ENCODE measurements at places on chromosomes 6 and 20.

- DNase-seq = no peak
These were observed 431.4 kb upstream of the RUNX2 start for GRCh38 chr6:44896701-44897100.

GRCh38 chr6:129453073-129453472, 256.9 kb downstream of the ARHGAP18 start:
- DNase-seq = no peak

DNA sequence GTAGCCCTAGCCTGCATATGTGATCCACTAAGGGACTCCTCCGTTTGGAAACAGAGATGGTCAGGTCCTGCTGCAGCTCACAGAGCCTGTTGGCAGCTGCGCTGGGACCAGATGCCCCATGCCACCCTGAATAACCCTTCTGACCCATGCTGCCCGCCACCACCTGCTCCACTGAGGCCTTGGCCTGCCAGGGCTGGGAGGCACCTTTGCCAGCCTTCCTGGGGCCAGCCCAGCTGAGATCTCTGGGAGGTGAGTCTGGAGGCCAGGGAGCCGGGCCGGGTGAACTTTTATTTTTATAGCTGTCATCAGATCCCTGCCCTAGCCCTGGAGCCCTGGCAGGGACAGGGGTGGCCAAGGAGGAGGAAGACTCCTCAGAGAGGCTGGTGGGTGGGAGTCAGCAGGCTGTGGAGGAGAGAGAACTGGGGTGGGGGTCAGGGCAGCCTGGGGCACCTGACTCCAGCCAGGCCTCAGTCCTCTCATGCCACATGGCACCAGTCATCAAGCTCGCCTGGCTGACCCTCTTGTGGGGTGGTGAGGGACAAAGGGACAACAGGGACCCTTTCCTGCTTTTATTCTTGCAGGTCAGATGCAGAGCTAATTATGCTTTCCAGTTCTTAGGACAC, 10.0 kb downstream of the CEBPB start:
- DNase-seq = no peak

DNA sequence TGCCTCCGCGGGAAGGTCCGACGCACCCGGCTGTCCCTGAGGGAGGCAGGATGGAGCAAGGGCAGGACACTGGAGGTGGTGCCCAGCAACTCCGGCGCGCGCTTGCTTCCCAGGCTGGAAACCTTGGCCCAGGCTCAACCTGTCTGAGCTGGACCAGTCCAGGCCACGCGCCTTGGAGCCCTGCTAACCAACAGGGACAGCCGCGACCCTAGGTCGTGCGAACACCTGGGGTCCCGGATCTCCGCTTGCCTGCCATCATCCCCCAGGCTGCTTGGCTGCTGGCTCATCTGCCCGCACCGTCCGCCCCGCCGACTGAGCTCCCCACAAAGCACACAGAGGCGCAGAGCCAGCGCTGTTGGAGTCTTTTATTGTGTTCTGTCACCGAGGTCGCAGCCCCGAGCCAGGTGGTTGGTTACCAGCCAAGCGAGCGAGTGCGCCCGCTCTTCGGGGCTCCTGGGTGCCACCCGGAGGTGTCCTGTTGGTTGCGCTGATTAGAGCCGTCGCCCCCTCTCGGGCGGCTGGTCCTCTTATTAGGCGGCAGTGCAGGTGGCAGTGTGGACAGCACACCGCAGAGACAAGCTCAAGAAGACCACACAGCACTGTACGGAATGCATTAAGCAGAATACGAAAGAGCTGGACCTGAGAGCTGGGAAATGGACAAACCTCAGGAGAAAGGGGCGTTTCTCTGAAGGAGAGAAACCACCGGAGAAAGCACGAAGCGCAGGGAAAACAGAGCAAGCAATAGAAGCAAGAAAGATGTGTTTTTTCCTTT, 3.8 kb downstream of the COL12A1 start:
- no peak for DNase-seq

GRCh38 chr6:119974430-119975159, 625.0 kb upstream of the MAN1A1 start:
- DNase-seq = no peak

DNA sequence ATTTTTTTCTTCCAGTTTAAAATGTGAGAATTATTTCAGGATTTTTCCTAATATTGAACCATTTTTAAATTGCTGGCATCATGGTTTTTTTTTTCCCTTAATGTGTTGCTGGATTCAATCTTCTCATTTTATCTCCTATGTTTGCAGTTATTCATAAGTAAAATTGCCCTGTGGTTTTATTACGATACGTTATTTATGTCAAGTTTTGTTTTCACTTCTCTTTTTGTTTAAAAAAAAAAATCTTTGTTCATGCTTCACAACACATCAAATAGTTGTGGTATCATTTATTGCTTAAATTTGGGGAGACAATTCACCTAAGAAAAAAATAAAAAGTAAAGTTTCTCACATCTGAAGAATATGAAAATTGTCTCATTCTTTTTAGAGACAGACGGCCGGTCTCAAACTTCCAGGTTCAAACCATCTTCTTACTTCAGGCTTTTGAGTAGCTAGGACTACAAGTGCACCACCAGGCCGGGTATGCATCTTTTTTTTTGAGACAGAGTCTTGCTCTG, 239.3 kb upstream of the ID4 start:
- DNase-seq = no peak

DNA sequence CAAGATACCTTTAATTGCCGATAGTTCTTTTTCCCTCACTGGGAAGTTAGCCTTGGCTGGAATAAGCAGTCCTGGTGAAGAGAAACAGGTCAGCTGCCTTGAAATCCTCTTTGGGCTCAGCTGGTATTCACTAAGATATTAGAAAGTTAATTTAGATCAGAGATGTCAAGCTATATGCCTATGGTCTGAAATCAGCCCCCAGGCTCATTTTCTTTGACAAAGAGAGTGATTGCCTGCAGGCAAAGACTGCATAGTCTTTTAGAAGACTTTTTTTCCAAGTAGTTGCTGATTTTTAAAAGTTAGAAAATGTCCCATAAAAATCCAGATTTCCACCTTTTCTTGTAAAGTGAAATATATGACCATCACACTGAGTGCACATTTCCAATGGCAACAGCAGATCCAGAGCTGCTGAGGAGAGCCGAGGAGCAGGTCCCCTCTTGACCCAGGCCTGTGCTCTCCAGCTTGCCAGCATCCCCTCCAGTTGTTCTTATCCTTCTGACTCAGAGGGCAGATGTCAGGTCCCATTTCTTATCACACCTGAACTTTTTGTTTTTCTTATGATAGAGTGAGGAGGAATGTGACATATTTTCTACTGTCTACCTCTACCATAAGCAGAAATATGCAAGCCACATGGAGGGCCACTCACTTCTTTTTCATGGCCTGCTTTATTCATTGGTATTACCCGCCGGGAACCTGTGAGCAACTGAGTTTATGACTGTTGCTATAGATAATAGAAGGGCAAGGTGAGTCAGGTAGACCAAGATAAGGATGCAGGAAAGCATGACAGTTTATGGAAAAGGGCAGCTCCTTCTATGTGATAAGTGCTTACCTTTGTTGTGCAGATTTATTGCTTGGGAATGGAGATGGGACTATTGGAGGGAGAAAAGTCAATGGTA, 17.6 kb upstream of the L3MBTL3 start:
- DNase-seq = no peak

DNA sequence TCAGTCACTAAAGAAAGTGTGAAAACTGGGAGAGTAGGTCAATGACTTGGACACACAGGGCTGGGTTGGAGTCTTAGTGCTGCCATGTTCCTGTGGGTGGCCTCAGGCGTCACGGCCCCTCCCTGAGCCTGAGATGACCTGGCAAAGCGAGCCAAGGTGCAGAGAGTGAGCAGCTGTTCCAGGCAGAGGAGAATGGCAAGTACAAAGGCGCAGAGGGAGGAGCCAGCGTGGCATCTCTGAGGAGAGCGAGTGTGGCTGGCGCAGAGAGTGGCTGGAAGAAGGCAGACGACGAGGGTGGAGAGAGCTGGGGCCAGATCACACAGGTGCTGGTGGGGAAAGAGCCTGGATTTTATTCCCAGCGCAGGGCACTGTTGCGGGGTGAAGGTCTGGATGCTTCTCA, 20.6 kb upstream of the CHMP4B start:
- DNase-seq = no peak

DNA sequence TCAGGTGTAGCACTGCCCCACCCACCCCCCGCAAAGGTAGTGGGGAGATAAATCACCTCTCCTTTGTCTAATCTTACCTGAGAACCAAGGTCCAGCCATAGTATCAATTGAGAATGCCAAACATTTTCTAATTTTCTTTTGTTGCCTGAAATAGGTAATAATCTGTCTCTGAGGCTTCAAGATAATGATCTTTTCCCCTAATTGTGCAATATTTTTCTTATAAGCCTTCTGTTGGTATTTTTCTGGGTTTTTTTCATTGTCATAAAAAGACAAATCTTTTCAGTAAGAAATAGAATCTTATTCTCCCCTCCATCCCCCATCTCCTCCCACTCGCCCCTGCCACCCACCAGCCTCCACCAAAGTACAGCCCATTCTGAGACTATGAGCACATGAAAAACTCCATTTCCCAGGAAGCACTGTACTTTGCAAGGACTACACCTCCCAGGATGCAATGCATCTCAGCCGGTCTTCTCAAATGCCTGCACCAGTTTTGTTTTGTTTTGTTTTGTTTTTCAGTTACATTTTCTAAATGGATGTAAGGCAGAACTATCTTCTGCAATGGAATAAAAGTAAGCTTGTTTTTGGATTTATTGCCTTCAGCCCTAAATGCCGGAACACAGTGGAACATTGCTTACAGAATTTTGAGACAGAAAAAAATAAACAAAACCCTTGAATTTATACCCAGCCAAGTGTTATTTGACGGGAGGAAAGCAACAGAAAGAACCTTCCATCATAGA, 268.0 kb downstream of the TFAP2A start:
- no peak for DNase-seq

DNA sequence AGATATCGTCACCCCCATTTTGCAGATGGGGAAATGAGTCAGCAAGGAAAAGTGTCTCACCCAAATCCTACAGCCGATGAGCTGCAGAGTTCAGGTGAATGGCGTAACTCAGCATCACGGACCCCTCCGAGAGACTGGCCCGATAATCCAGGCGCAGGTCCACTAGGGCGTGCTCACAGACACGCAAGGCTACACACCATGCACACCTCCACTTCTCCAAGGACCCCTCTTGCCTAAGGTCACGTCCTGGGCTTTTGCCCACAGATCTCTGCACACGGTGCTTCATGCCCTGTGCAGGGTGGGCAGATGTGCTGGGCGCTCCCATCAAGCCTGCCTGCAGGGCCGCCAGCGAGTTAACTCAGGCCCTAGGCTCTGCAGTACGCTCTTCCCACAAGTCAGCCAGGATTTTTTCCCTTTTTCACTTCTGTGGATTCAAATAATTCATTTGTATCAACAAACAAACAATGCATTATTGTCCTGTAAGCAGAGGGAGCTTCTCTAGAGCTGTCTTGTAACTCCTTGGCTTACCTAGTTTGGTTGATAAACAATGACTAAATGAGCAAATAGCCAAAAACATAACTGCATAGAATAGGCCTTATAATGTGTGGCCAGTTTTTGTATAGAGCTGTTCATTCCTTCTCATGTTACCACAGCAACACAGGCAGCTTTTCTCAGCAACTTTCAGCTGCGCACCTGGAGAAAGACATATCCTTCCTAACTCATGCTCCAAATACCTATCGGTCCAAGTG, 139.1 kb downstream of the AGPAT4 start:
- DNase-seq = no peak

GRCh38 chr20:50336661-50337060, 146.0 kb downstream of the CEBPB start:
- DNase-seq = no peak

GRCh38 chr20:39935901-39936300, 753.1 kb downstream of the MAFB start:
- no peak for DNase-seq

DNA sequence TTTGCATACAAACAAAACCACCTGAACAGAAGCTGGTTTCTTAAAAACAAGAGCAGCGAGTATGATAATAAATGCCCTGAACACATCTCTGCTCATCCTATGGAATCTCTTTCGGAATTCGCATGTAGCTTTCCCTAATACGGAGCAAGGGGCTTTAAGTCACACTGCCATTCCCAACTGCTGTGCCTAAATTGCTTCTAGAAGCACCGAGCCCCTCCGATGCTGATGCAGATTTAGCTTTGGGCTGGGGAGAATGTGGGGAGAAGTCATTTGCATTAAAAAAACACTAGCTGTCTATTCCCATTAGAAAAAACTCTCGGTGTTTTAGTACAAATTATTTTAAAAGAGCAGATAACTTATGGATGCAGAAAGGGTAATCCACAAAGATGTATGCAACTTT, 76.9 kb downstream of the CD83 start:
- DNase-seq = no peak

DNA sequence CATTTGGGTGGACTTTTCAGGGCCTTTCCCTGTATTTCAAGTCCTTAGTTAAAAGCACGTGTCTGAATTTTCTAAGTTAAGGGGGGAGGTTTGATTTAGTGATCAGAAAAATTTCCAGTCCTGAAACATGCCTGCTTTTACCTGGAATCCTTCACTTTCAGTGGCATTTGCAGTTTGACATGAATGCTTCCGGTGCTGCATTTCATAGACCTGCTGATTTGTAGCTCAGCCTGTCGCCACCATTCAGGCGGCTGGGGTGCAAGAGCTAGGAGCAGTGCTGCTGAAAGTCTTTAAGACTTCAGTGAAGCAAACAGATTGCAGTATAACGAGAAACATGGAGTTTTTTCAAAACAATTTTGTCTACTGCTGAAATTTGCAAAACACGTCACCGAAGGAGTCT, 14.0 kb downstream of the RPS6KA2 start:
- DNase-seq = no peak

DNA sequence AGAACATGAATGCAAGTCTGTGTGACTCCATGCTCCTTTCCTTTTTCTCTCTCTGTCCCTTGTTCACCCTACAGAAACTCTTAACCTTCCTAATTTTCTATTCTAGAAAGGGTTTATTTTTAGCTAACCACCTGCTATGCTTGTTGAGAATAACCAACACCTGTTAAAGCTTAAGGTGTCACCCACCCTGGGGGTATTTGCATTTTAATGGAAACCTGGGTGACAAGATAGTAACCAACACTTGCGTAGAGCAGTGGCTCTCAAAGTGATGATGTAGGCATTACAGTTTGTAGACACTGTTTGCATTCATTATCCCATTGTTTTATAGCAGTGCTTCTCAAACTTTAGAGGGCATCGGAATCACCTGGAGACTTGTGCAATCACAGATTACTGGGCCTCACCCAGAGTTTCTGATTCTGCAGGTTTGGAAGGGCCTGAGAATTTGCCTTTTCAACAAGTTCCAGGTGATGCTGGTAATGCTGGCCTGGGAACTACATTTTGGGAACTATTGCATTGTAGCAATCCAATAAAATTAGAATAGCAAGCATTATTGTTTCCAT, 114.4 kb upstream of the ARMC2 start:
- no peak for DNase-seq

- DNase-seq = no peak
These were observed 173.5 kb upstream of the SNX9 start for GRCh38 chr6:157649311-157650260.

DNA sequence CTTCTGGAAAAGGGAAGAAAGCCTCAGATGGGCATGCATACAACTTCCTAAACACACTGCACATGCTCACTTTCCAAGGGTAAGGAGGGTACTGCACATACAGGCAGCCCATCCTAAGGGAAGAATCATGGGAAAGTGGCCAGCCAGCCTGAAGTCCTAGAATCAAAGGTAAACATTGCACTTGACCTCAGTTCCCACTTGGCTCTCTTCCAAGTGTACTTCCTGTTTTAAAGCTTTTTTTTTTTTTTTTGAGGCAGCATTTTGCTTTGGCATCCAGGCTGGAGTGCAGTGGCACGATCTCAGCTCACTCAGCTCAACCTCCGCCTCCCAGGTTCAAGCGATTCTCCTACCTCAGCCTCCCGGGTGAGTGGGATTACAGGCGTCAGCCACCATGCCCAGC, 225.3 kb upstream of the EPHA7 start:
- no peak for DNase-seq

- peak; percentile 44 for DNase-seq
These were observed 13.1 kb upstream of the RNASET2 start for GRCh38 chr6:166969390-166970002.

Data from CD4-positive, alpha-beta T cell treated with Interleukin-6 at 100 ng/mL for 8 hours (primary cell).